T-helper 17 cell (primary cell): ENCODE measurements at places on chromosomes 2 and 18. TPM values are rescaled to one million over a fixed set of nuclear protein-coding genes. Genes with fewer than 3 reads are reported as not detected.
A peak's percentile ranks its signal among the peaks of the same experiment; 100 is the strongest.

DNA sequence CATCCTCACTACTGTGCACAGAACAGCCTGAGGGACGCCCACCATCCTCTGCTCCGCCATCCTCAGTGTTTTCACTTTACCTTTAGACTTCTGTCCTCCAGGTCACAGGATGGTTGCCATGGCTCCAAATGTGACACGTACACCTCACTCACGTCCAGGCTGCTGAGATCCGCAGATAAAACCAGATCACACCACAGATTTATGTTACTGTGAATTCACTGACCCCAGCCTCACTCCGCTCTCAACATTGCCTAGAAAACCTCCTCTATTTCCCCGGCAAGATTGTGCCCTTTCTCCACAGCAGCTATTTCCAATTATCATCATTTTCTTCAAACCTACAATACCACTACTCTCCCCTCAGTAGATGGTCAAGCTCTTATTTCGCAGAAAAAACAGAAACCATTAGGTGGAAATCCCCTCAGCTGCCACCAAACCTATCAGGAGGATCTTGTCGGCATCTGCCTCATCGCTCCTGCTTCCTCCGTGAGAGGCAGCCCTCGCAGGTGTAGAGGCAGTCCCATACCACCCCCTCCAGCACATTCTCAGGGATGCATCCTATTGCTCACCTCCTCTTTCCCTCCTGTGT lies 49.8 kb upstream of the SLC1A4 start:
- peaks cover 20% of the 10 kb centered on the region for H3K27me3 ChIP-seq
- DNase-seq, result no peak
- H3K4me1 ChIP-seq, result peaks cover 21% of the 10 kb centered on the region

DNA sequence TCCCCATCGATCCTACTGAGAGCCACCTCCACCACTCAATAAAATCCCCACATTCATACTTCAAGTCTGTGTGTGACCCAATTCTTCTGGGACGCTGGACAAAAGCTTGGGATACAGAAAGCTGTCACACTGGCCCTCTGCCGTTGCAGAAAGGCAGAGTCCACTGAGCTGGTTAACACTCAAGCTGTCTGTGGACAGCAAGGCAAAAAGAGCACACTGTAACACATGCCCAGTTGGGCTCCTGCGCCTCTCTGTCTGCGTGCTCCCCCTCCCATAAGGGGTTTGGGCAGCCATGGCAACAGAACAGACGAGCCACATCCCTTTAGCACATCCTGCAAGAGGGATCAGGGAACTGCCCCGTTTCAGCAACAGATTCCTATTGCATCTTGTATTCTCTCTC lies 106.9 kb upstream of the RGPD4 start:
- peaks cover 27% of the 10 kb centered on the region for H3K27me3 ChIP-seq
- no peaks in the 10 kb centered on the region for H3K36me3 ChIP-seq
- H3K4me3 ChIP-seq, result no peak overlapping the region
- no peak overlapping the region for H3K27ac ChIP-seq
- H3K4me1 ChIP-seq, result no peaks in the 10 kb centered on the region

DNA sequence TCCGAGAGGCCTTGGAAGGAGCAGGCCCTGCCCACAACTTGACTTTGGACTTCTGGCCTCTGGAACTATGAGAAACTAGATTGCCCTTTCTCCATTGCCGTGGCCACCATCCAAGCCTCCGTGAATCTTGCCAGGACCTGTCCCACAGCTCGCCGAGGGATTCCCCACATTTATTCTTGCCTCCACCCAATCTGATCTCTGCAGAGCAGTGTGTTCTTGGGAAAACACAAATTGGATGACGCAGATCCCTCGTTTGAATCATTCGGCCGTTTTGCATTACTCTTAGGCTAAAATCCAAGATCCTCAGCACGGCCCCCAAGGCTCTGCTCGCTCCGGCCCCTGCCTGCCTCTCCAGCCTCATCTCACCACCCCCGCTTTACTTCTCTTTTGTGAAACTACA lies 364.2 kb downstream of the ZNF516 start:
- H3K27ac ChIP-seq, result no peak overlapping the region
- H3K27me3 ChIP-seq, result no peaks in the 10 kb centered on the region
- no peaks in the 10 kb centered on the region for H3K4me1 ChIP-seq
- H3K36me3 ChIP-seq, result no peaks in the 10 kb centered on the region

DNA sequence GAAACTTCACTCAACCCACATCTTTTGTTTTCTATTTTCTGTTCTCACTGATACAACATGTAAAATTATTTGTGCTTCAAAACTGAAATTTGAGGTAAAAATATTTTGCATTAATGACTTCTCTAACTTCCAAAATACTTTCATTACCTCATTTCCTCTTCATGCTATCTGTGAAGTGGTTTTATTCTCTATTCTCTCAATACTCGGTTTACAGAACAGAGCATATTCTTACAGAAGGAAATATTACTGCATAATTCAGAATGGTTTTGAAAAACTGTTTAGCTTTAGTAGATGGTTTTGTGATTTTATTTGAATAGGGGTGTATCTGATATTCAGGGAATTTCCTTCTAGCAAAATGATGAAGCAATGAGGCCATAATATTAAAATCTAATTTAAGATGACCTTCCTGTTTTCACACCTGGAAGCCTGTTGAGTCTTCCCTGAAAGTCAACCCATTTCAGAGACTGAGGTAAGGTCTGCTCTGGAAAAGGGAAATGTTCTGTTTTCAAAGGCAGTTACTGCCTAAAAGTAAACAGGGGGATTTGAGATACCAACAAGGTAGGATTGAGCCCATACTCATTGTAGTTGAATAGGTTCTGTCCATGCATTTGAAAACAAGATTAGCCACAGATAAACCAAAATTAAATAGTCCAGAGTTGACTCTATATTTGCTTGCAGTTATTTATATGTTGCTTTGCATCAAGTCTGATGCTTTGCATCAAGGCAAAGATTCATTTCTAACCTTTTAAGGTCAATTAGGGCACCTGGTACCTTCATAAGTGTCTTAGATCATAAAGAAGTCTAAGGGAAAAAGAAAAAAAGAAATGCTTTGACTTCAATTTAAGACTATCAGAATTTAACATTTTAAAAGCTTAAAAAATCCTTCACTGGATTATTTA lies 50.8 kb upstream of the PEX13 start:
- peaks cover 12% of the 10 kb centered on the region for H3K4me1 ChIP-seq
- peaks cover 3% of the 10 kb centered on the region for H3K36me3 ChIP-seq
- no peaks in the 10 kb centered on the region for H3K27me3 ChIP-seq
- H3K27ac ChIP-seq, result peak overlapping the region; percentile 87
- DNase-seq, result no peak
- H3K4me3 ChIP-seq, result peak overlapping the region; percentile 66

GRCh38 chr2:128791120-128791984 lies 472.7 kb upstream of the HS6ST1 start:
- H3K4me3 ChIP-seq, result no peak overlapping the region
- no peaks in the 10 kb centered on the region for H3K27me3 ChIP-seq
- H3K36me3 ChIP-seq, result no peaks in the 10 kb centered on the region
- no peaks in the 10 kb centered on the region for H3K4me1 ChIP-seq

PID1 gene
- 0.60 TPM for total RNA-seq

DNA sequence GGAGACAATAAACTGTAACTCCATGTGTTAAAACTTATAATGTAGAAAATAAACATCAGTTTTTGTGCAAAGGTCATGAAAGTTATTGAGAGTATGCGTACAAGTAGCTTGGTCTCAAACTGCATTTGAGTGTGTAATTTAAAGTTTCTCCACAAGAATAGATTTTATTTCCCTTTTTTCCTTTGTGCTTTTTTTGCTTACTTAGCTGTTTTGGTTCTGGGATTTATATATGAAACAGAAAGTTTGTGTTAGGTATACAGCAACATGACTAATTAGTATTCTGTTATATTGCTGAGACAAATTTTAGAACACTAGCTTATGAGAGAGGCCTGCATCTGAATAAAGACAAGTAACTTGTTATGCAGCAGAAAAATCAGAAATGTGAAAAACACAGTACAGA lies 67.5 kb downstream of the GTF2A1L start:
- H3K27me3 ChIP-seq, result peaks cover 24% of the 10 kb centered on the region
- no peaks in the 10 kb centered on the region for H3K36me3 ChIP-seq
- no peak for DNase-seq
- no peaks in the 10 kb centered on the region for H3K4me1 ChIP-seq

GRCh38 chr18:54086046-54086802 lies 138.2 kb downstream of the MBD2 start:
- DNase-seq, result no peak
- no peaks in the 10 kb centered on the region for H3K27me3 ChIP-seq
- H3K27ac ChIP-seq, result peak overlapping the region; percentile 72
- peaks cover 10% of the 10 kb centered on the region for H3K4me1 ChIP-seq
- H3K36me3 ChIP-seq, result no peaks in the 10 kb centered on the region

DNA sequence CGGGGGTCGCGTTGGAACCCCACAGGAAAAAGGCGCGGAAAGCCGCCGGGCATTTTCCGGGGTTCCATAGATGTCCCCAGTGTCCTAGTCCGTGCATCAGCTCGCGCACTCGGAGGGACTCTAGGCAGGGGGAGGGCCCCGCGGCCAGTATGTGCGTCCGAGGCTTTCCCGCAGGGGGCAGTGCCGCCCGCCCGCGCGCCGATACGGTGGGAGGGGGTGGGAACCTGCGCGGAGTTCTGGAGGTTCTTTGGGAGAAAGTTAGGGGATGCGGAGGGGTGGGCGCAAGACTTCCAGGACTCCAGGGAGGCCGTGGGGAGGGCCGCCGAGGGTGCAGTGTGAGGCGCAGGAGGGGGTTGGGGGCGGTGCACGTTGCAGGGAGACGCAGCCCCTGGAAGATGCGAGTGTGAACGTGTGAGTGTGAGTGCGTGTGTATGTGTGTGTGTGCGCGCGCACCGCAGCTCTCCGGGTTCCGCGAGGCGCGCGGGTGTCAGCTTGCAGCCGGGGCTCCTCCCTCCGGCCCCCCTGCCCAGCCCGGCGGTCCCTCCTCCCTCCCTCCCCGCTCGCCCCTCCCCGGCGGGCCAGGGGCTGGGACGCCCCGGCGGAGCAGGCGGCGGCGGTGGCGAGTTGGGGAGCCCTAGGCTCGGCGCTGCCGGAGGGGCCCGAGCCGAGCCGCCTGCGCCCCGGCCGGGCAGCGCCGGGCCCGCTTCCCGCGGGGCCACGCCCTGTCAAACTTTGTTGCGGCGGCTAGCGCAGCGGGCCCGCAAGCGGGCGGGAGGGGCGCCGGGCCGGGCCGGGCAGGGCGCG lies at the start of gene TCF7L1:
TCF7L1 (plus strand) TSS at position 559 of the 804 bp plus-strand sequence. CDS start 293 bp downstream, outside the sequence.
- peaks cover 54% of the 10 kb centered on the region for H3K27me3 ChIP-seq
- H3K4me3 ChIP-seq, result peak within 1 kb of the TSS; percentile 82
- no peak within 1 kb of the TSS for H3K27ac ChIP-seq
- no peaks in the 10 kb centered on the region for H3K36me3 ChIP-seq

GRCh38 chr2:204321910-204322751 lies 223.1 kb upstream of the PARD3B start:
- H3K27ac ChIP-seq, result no peak overlapping the region
- DNase-seq, result no peak
- H3K36me3 ChIP-seq, result peaks cover 3% of the 10 kb centered on the region
- peaks cover 72% of the 10 kb centered on the region for H3K27me3 ChIP-seq

DNA sequence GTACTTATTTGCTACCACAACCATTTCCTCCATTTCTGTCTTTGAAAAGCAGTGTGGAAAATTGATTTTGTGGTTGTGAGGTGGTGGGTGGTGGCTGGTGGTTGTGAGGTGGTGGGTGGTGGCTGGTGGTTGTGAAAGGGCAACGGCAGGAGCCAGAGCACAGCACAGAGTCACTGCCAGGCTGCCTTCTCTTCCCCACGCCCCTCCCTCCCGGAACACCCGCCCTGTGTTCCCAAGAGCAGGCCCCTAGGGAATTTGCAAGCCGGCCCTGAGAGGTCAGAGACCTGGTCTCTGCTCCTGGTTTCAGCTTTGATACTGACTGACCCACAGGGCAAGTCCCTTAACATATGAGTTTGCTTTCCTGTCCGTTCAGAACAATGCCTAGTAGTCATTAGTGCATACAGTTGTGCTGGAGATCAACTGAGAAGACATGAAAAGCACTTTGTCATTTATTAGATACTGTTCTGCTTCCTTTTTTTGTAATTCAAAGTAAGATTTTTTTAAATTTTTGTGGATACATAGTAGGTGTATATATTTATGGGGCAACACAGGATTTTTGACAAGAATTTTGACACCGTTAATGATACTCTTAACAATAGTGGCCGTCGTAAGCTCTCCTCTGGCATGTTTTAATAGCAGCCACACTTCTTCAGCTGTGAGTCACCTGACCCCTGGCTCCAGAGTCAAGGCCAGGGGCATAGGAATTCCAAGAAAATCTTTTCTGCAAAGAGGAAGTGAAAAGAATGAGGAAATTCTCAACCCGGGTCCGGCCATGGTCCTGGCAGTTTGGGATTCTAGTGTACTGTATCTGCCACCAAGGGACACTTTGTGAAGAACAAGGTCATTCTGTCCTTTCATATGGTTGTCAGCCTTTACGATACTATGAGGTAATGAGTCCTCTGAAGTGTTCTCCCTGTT lies 53.2 kb downstream of the ITGA6 start:
- no peak overlapping the region for H3K4me3 ChIP-seq
- peaks cover 13% of the 10 kb centered on the region for H3K36me3 ChIP-seq
- no peaks in the 10 kb centered on the region for H3K27me3 ChIP-seq
- H3K4me1 ChIP-seq, result peaks cover 22% of the 10 kb centered on the region
- peak overlapping the region; percentile 87 for H3K27ac ChIP-seq
- DNase-seq, result no peak

EFR3B gene
- total RNA-seq, result not detected

DNA sequence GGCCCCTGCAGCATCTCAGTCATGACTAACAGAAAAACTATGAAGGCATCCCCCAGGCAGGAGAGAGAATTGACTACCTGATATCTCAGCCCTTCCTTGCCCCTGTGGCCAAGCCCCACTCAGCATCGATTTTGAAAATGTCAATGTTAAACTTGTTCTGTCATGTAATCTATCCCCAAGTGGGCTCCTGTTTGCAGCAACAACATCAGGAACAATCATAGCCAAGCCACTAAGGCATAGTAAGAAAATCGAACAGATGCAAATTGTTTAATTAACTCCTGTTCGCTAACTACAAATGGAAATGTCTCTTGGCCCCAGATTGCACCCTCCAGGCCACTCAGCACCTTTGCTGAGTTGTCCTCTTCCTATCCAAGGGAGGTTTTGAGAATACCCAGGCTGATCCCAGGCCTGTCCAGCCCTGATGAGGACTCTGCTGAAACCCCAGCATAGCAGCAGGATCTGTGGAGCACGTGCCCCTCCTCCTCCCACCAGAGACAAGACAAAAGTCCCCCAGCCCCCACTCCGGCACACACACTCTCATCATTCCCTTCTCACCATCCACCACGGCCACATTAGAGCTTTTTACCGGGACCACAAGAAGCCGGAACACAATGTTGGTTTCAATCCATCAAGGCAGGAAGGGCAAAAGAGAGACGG lies 150.1 kb downstream of the TNS1 start:
- no peak overlapping the region for H3K4me3 ChIP-seq
- no peak for DNase-seq
- H3K36me3 ChIP-seq, result no peaks in the 10 kb centered on the region
- no peak overlapping the region for H3K27ac ChIP-seq

- H3K27ac ChIP-seq, result no peak overlapping the region
- no peak for DNase-seq
- H3K36me3 ChIP-seq, result no peaks in the 10 kb centered on the region
- H3K4me1 ChIP-seq, result peaks cover 3% of the 10 kb centered on the region
- H3K27me3 ChIP-seq, result no peaks in the 10 kb centered on the region
- H3K4me3 ChIP-seq, result no peak overlapping the region
These were observed 324.0 kb downstream of the DSEL start for GRCh38 chr18:67192535-67192934.

GRCh38 chr2:226446406-226447001 lies 353.1 kb downstream of the IRS1 start:
- no peaks in the 10 kb centered on the region for H3K36me3 ChIP-seq
- H3K27ac ChIP-seq, result no peak overlapping the region
- H3K4me3 ChIP-seq, result no peak overlapping the region
- no peaks in the 10 kb centered on the region for H3K27me3 ChIP-seq

- H3K27me3 ChIP-seq, result peaks cover 5% of the 10 kb centered on the region
- H3K27ac ChIP-seq, result no peak overlapping the region
- no peaks in the 10 kb centered on the region for H3K4me1 ChIP-seq
- no peak for DNase-seq
These were observed 117.4 kb upstream of the EPB41L3 start for GRCh38 chr18:5661179-5661578.
